Large intestine (tissue), 12 donors: ENCODE measurements at places on chromosomes 4 and X. TPM values are rescaled to one million over a fixed set of nuclear protein-coding genes. Genes with fewer than 3 reads are reported as not detected.

DNA sequence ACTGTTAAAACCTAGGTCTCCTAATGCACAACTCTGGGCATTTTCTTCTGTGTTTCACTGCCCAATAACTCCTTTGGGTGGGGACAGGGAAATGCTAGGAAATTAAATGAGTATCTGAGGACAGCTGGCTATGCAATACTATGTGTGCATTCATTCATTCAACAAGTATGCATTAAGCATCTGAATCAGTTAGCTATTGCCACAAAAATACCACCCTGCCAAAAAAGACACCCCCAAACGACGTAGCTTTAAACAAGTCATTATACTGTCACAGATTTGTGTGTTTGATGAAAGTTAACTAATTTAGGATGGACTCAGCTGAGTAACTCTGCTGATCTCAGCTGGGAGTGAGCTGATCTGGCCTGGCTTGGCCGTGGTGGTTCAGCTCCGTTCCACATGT lies 29.8 kb upstream of the PTCHD1 start:
- no peak for DNase-seq

- peak; percentile 32 for DNase-seq
Observed at GRCh38 chrX:79366873-79367749, at the start of gene ITM2A. Gene ITM2A, minus strand, starts transcription at chrX:79367334. Its CDS starts 119 bp downstream, at chrX:79367215.

- DNase-seq = no peak
Observed at GRCh38 chr4:15035159-15035558, 32.9 kb downstream of the CPEB2 start.

- DNase-seq = no peak
Observed at GRCh38 chr4:88159229-88159725, 838 bp upstream of the ABCG2 start.

GRCh38 chrX:141815904-141816303 lies 22.2 kb upstream of the MAGEC3 start:
- no peak for DNase-seq

DNA sequence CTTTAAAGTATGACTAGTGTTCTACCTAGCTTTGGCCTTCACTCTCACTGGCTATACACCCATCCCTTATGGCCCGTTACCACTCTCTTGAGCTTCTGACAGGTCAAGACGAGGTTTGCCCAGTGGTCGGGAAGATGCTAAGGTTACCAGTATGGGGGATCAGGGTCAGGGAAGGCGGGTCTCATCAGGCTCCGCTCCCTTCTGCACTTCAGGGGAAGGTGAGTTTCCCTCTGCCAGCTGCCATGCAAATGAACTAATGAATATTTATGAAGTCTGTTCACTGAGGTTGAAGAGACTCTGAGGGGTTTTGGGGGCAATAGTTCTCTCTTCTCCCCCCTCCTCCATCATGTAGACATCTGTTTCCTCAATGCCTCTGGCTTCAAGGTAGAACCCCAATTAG lies 6.6 kb downstream of the EFNB1 start:
- no peak for DNase-seq

DNA sequence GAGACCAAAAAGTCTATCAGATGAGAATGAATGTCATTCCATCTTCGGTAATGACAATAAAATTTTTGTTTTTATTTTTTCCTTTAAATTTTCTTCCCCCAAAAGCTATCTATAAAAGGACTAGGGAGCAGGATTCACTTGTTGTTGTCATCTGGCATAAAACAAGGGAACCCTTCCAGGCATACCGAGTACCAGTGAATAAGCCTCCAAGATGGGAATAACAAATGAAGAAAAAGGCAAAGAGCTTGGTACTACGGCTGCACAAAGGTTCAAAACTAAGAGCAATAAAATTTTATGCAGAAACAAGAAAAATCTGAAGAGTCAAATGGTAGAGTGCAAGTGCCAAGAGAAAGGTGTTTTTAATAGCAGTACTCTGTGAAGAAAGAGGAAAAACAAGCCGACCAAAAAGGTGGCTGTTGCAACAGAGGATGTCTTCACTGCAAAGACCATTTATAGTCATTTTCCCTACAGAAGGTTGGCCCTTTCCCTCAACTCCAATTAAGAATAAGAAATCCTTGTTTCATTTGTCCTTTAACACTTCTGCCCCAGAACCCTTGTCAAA lies 25.8 kb downstream of the PPP3CA start:
- no peak for DNase-seq

CYP2U1 gene
- 6.6 TPM for polyA plus RNA-seq

DNA sequence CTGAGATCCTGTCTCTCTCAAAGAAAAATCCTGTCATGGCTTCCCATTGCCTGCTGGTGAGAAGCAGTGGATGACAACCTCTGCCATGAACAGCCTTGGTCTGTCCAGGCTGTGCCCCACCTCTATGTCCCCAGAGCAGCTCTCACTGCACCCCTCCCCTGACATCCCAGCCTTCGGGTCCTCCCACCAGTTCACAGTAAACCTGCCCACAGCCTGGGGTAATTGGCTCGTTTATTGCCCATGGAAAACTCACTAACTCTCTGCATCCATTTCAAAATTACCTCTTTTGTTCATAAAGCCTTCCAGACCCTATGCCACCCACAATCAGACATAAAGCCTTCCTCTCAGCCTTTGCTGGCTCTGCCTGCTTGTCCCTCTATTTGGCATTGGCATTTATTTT lies 10.7 kb upstream of the HMGB3 start:
- DNase-seq = no peak

CCKAR gene
- polyA plus RNA-seq = 0.52 TPM

GPRASP2 gene
- polyA plus RNA-seq = 19.3 TPM

GRCh38 chr4:106914223-106914622 lies 121.9 kb downstream of the DKK2 start:
- DNase-seq = no peak

DNA sequence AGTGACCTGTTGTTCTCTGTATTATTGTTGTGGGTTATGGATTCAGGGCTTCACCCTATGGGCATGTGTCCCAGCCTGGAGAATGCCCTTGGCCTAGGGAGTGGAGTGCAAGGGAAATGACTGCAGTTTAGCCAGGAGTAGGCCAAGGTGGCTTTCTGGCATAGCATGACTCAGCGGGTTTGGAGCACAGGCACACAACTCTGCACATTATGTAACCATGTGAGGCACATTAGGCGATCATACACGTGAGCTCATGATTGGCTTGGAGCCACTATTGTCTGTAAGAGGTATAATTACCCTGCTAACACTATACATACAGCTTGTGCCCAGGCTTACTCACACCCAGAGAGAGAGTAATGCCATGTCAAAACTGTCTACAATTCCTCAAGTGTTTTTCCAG lies 35.1 kb upstream of the TACR3 start:
- DNase-seq = no peak

GRCh38 chrX:111098874-111099273 lies 2.9 kb downstream of the PAK3 start:
- peak; percentile 15 for DNase-seq

GRCh38 chrX:68498044-68498507 lies 775 bp upstream of the YIPF6 start:
- no peak for DNase-seq

SLC6A8 gene
- 139 TPM for polyA plus RNA-seq

- no peak for DNase-seq
Observed at GRCh38 chr4:147182041-147182440, 236.4 kb upstream of the TTC29 start.

SORBS2 gene
- 34.4 TPM for polyA plus RNA-seq

GABRE gene
- polyA plus RNA-seq = 47.5 TPM

DNA sequence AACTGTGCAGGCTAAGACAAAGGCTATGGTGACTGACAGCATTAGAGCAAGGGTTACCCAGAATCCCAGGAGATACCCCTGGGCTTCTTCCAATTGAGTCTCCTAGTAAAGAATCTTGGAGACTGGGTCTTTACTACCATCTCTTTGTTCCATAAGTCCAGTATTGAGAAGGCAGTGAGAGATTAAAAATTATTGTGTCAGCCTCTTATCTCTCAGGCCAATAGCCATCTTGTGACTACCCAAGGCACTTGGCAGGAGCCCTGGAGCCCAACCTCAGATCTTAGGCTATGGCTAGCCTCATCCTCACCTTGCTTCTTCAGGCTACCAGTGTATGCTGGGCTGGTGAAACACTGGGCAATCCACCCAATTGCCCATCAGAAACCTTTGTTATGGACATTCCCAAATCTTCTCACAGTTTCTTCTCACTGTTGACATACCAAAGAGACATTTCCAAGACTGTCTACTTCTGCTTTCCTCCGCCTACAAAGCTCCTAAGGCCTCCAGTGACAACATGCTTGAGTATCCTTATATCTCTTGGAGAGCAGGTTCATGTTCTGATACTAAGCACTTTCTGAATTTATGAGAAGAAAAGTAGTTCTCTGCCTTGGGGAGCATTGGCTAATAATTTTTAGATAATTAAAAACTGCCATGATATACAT lies 76.3 kb upstream of the STIM2 start:
- no peak for DNase-seq

DNA sequence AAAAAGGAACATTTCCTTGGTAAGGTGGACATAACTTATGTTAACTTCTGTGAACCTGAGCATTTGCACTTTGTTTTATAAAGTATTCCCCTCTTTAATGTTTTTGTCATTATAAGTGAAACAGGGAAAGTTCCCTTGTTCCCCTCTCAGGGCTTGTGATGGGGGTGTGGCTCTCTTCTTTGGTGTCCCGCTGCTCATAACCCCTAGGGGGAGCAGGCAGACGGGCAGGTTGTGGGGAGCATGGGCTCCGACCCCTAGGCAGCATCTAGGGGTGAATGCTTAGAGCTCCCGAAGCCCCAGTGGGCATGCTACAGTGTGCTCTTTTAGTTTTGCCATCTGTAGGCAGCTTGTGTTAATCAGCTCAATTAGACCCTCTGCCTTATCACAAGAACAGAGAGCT lies 200.4 kb downstream of the DACH2 start:
- DNase-seq = no peak

DNA sequence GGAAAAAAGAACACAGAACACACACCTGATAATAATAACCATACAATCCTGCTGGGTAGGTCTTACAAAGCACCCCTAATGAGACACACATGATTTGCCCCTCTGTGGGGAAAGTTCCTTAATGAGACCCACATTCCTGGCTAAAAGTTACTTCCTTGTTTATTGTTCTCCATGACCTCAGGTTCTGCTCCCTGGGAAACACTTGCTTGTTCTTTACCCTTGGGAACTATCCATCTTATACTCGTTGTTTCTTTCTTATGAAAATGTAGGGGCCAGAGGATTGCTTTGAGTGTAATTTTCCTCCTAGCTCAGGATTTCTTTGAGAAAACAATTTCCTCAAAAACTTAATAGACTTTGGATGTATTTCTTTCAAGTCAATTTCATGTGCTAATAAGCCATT lies 52.1 kb upstream of the PCDH10 start:
- no peak for DNase-seq

- DNase-seq = no peak
Observed at GRCh38 chrX:30483996-30484395, 93.6 kb downstream of the TASL start.

- peak; percentile 11 for DNase-seq
Observed at GRCh38 chr4:74037076-74037955, 1.2 kb downstream of the CXCL3 start.

ETDB gene
- not detected for polyA plus RNA-seq

USP11 gene
- polyA plus RNA-seq = 57.6 TPM

TLR2 gene
- 12.1 TPM for polyA plus RNA-seq

GRCh38 chr4:176439611-176440010 lies 119.8 kb downstream of the SPCS3 start:
- DNase-seq = no peak

DNA sequence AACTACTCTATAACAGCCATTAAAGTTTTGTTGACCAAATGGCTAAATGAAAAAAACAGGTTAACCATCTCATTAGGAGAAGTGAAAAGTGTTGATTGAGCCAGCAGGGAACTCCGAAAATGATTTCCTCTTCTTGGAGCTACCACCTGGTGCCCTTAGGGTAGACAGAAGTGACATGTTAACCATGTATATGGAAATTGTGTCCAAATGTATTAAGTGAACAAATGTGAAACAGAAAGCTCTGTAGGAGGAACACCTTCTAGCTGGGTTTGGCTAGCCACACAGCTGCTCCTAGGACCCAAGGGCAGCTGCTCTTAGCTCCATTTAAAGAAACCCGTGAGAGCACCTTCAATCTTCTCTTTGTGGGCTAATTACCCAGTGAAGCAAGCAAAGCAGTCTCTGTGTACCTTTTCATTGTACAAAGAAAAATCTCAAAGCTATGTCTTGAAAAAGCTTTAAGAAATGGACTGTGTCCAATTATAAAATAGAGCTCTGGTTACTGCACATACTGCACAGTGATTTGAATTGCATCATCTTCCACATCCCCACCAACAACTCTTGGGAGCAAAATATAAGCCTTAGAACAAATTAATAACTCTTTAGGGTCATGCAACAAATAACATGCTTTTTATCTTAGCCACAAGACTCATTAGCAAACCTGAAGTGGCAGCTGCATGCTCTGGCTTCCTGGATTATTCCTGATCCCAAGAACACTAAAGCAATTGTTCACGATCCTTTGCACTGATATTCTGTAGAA lies 59.2 kb upstream of the PARM1 start:
- no peak for DNase-seq

GRCh38 chr4:152159773-152160172 lies 376.1 kb downstream of the FBXW7 start:
- DNase-seq = no peak

DNA sequence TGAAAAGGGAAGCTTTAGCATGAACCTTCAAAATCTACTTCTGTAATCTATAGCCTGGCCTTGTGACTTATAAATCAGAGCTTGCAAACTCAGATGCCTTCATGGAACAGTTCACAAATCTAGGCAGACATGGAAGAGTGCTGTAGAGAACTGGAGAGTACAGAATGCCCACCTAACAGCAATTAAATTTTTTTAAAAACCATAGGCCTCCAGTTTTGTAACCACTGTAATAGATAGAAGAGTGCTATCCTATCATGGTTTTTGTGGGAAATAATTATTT lies 10.4 kb downstream of the MTMR1 start:
- no peak for DNase-seq

TAF7L gene
- 0.18 TPM for polyA plus RNA-seq

DNA sequence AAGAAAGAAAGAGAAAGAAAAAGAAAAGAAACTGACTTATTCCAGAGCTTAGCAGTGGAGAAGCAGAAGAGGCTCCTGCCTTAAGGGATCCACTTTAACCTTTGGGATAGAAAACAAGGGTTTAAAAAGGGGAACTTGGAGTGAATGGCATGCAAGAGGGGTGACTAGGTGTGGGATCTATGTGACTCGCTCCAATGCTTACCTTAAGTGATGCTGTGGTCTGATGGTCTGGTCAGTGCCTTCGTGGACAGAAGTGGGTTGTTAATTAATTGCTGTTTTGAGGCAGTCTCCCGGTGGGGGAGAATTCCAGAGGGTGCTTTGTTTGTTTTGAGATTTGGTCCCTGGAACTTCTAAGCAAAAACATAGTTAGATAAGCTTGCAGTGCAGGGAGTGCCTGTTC lies 21.1 kb upstream of the RHOXF1 start:
- no peak for DNase-seq

PRR32 gene
- 0.18 TPM for polyA plus RNA-seq

SMIM10 gene
- 2.8 TPM for polyA plus RNA-seq

DNA sequence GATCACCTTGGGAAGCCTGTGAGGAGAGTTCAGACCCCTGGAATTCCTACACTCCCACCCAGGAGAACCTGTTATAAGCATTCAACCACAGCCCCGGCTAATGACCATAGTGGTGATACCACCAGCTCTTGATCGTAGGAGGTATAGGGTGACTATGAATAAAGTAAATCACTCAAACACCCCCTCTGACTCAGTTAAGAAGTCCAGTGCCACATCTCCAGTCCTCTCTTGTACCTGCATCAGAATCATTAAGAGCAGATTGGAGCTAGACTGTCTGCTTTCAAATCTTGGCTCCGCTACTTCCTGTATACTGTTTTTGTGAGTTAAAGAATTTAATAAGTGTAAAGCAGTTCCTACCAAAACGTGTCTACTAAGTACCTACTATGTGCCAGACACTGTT lies 565.1 kb upstream of the DIPK2B start:
- DNase-seq = no peak

GDI1 gene
- 108 TPM for polyA plus RNA-seq

TMEM35A gene
- polyA plus RNA-seq = 7.5 TPM

GAB3 gene
- 3.2 TPM for polyA plus RNA-seq

FRAS1 gene
- 12.9 TPM for polyA plus RNA-seq

PDGFC gene
- 23.5 TPM for polyA plus RNA-seq
